ENCODE measurements at places on chromosomes 16 and 17.

GRCh38 chr17:14755002-14755401 lies 454.1 kb downstream of the HS3ST3B1 start:
- no peak for DNase-seq

DNA sequence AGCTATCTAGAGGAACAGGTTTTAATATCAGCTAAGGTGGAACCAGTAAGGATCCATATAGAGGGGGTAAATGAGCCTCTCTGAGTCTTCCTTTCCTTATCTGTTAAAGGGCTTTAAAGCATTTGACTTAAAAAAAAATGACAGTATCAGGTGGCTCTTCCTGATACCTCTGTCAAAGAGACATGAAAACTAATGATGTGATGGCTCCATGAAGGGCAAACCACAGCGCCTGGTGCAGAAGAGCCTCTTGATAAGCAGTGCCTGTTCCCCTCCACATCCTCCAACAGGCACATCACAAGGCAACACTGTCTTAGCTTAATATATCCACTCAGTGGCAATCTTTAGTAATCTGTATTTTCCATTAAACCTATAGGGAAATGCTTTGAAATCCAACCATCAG lies 68.9 kb downstream of the USP31 start:
- DNase-seq = no peak

GRCh38 chr17:49465331-49465903 lies 29.7 kb upstream of the NGFR start:
- DNase-seq = no peak

DNA sequence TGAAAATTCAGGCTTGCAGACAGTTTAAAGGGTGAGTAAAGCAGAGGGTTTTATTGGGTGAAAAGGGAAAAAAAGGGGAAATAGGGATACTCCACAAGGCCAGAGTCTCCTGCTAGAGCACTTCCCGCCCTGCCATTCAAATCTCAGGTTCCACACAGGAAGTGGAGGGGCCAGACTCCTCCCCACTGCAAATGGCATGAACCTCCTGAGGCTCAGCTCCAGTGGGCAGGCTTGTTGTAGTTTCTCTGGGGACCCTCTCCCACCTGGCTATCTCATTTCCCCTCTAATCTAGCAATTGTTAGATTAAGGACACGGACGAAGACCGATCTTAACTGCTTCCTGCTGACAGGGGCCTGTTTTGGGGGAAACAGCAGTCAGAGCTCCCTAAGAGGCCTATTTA lies 43.4 kb downstream of the TAOK1 start:
- no peak for DNase-seq

- no peak for DNase-seq
These were observed 5.4 kb downstream of the AMFR start for GRCh38 chr16:56419740-56420548.

Measured in stimulated activated CD8-positive, alpha-beta memory T cell treated with anti-CD3 and anti-CD28 coated beads, Interleukin-4, amount 100 ng/mL, for 24 hours (primary cell).